Thoracic aorta (tissue), 2 donors: ENCODE measurements at places on chromosomes 3 and 15. TPM values are rescaled to one million over a fixed set of nuclear protein-coding genes. Genes with fewer than 3 reads are reported as not detected.

GRCh38 chr3:31465999-31466398, 66.7 kb upstream of the STT3B start:
- no peaks in the 10 kb centered on the region for H3K4me1 ChIP-seq
- no peaks in the 10 kb centered on the region for H3K27me3 ChIP-seq
- H3K36me3 ChIP-seq = no peaks in the 10 kb centered on the region
- H3K4me3 ChIP-seq = no peak overlapping the region

GRCh38 chr3:194671511-194671899, 486 bp downstream of the LSG1 start:
- H3K4me1 ChIP-seq = peaks cover 13% of the 10 kb centered on the region
- H3K4me3 ChIP-seq = peak overlapping the region; percentile 84
- H3K27me3 ChIP-seq = no peaks in the 10 kb centered on the region
- H3K36me3 ChIP-seq = no peaks in the 10 kb centered on the region

GRCh38 chr3:105822171-105823123, 46.4 kb downstream of the CBLB start:
- H3K4me1 ChIP-seq = peaks cover 31% of the 10 kb centered on the region
- H3K36me3 ChIP-seq = no peaks in the 10 kb centered on the region
- no peak overlapping the region for H3K4me3 ChIP-seq
- peak overlapping the region; percentile 21 for H3K27ac ChIP-seq
- H3K27me3 ChIP-seq = no peaks in the 10 kb centered on the region
- no peak for DNase-seq

DNA sequence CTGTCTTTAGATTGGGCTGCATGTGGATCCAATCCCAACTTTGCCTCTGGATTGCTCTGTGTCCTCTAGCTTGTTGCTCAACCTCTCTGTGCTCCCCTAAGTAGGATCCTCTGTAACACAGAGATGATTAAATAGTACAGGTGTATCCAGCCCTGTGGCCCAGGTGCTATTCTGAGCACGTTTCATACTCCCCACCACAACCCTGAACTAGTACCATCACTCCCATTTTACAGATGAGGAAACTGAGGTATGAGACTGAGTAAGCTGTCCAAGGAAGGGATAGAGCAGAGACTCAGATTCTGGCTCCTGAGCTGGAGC, 7.2 kb downstream of the ISG20 start:
- H3K27me3 ChIP-seq = no peaks in the 10 kb centered on the region
- H3K27ac ChIP-seq = no peak overlapping the region
- no peaks in the 10 kb centered on the region for H3K36me3 ChIP-seq
- H3K4me3 ChIP-seq = no peak overlapping the region
- DNase-seq = no peak

DNA sequence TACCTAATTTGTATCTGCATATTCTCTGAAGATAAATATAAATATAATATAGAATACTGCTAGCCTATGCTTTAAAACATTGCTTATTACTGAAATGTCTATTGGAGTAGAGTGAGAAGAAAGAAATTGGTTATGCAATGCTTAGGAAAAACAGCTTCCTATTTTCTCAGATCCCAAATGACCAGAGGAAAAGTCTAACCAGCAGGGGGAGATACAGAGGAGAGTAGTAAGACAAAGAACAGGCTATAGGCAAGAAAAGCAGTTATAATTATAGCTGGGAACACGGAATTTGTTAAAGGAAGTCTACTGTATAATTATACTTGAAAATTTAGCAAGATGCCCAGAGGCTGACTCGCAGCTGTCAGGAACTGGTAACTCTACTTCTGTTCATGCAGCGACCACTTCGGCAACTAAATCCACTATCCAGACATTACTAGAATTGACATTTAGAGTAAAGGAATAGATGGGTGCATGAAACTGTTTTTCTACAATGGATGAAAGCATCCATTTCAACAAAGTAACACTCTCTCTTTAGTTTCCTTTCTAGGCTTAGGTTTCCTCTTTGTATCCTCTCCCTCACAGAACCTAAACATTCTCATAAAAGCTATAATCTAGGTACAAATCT, 97.2 kb downstream of the TBC1D5 start:
- H3K27me3 ChIP-seq = no peaks in the 10 kb centered on the region
- no peak overlapping the region for H3K4me3 ChIP-seq
- H3K4me1 ChIP-seq = peaks cover 20% of the 10 kb centered on the region
- DNase-seq = no peak
- H3K27ac ChIP-seq = no peak overlapping the region
- H3K36me3 ChIP-seq = no peaks in the 10 kb centered on the region

GRCh38 chr15:59116771-59117170, 11.8 kb downstream of the CCNB2 start:
- no peak overlapping the region for H3K4me3 ChIP-seq
- no peak for DNase-seq
- H3K27me3 ChIP-seq = no peaks in the 10 kb centered on the region
- no peaks in the 10 kb centered on the region for H3K4me1 ChIP-seq
- no peak overlapping the region for H3K27ac ChIP-seq
- no peaks in the 10 kb centered on the region for H3K36me3 ChIP-seq

DNA sequence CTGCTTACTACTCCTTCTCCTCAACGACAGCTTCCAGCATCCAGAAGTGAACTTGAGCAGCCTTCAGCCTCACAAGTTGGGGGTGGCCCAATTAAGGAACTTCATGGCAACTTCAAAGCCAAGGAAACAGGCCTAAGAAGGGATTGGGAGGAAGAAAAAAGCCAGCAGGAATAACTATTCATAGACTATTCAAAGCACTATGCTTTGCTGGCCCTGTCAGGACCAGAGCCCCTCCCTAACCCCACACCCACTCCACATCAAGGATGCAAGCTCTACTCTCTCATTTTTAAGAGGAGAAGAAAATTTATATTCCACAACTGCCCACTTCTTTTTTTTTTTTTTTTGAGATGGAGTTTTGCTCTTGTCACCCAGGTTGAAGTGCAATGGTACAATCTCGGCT, 10.0 kb upstream of the PRKAR2A start:
- DNase-seq = no peak
- no peaks in the 10 kb centered on the region for H3K27me3 ChIP-seq
- no peak overlapping the region for H3K27ac ChIP-seq
- no peaks in the 10 kb centered on the region for H3K4me1 ChIP-seq
- H3K36me3 ChIP-seq = peaks cover 30% of the 10 kb centered on the region

GRCh38 chr15:28022961-28023360, 76.2 kb downstream of the OCA2 start:
- peaks cover 5% of the 10 kb centered on the region for H3K4me1 ChIP-seq
- no peak overlapping the region for H3K4me3 ChIP-seq
- no peaks in the 10 kb centered on the region for H3K36me3 ChIP-seq
- H3K27me3 ChIP-seq = no peaks in the 10 kb centered on the region
- no peak for DNase-seq
- H3K27ac ChIP-seq = no peak overlapping the region

The MYL3 gene
- 1.5 TPM for total RNA-seq

The CHMP2B gene
- total RNA-seq = 36.4 TPM

The PPP1R2 gene
- total RNA-seq = 69.0 TPM

The ANKRD34C gene
- total RNA-seq = not detected

The SKOR1 gene
- total RNA-seq = 3.5 TPM
